Right lobe of liver (tissue), 6 donors: ENCODE measurements at places on chromosomes 2 and 18. TPM values are rescaled to one million over a fixed set of nuclear protein-coding genes. Genes with fewer than 3 reads are reported as not detected.
A peak's percentile ranks its signal among the peaks of the same experiment; 100 is the strongest.

- DNase-seq: no peak
Observed at GRCh38 chr18:48949050-48949605, 1.6 kb downstream of the SMAD7 start.

- DNase-seq: no peak
Observed at GRCh38 chr2:147464737-147465357, 380.0 kb upstream of the ACVR2A start.

DNA sequence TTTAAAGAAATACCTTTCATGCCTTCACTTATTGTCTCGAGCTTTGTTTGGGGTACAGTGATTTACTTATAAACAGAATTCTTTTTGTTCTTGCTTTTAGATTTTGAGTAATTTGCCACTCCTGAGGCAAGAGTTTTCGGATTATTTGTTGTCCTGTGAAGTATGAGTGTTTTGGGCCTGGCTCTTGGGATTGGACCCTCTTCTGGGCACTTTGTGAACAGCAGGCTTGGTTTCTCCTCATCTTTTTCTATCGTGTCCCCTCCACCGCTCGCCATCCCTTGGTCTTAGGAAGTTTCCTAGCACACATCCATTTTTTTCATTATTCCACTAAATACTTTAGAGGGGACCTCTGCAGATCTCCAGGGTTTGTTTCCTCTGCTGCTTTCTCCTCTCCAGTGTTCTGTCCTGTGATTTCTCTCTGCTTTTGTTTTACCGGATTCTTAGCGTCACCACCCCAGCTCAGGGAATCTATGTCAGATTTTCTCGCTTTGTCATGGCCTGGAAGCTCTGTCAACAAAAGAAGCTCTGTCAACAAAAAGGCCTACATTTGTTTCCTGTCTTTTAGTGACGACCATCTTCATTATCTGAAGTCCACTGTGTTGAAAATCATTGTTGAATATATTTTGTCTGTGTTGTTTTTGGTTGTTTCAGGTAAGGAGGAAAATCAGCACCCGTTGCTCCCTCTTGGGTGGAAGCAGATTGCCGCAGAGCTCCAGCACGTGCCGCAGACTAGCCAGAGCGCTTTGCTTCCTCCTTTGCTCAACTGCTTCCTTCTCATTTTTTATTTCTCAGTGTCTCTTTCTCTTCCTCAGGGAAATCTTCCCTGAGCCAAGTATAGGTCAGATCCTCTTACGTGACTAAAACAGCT, 27.8 kb downstream of the ANKRD62 start:
- no peak for DNase-seq

Gene SLC4A1AP
- 12.7 TPM for total RNA-seq

GRCh38 chr2:208722731-208723130, 316.1 kb downstream of the PTH2R start:
- DNase-seq: no peak

Gene CRACDL
- total RNA-seq: 0.12 TPM

GRCh38 chr2:200100027-200100426, 144.6 kb downstream of the MAIP1 start:
- no peak for DNase-seq

Gene RNF152
- 66.2 TPM for total RNA-seq

Gene DSC1
- total RNA-seq: not detected

Gene RANBP2
- total RNA-seq: 35.4 TPM

- no peak for DNase-seq
Observed at GRCh38 chr2:187312718-187313282, 135.3 kb downstream of the CALCRL start.

Gene PLGLB1
- total RNA-seq: 111 TPM

DNA sequence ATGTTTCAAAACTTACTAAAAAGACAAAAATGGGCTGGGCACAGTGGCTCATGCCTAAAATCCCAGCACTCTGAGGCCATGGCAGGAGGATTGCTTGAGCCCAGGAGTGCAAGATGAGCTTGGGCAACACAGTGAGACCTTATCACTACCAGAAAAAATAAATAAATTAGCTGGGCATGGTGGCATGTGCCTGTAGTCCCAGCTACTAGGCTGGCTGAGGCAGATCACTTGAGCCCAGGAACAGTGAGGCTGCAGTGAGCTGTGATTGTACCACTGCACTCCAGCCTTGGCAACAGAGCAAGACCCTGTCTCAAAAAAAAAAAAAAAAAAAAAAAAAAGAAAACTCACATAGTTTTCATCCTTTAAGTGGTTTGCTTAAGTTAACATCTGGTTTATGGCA, 6.4 kb downstream of the TSPYL6 start:
- no peak for DNase-seq

GRCh38 chr2:207772081-207772843, 2.6 kb upstream of the FZD5 start:
- no peak for DNase-seq

DNA sequence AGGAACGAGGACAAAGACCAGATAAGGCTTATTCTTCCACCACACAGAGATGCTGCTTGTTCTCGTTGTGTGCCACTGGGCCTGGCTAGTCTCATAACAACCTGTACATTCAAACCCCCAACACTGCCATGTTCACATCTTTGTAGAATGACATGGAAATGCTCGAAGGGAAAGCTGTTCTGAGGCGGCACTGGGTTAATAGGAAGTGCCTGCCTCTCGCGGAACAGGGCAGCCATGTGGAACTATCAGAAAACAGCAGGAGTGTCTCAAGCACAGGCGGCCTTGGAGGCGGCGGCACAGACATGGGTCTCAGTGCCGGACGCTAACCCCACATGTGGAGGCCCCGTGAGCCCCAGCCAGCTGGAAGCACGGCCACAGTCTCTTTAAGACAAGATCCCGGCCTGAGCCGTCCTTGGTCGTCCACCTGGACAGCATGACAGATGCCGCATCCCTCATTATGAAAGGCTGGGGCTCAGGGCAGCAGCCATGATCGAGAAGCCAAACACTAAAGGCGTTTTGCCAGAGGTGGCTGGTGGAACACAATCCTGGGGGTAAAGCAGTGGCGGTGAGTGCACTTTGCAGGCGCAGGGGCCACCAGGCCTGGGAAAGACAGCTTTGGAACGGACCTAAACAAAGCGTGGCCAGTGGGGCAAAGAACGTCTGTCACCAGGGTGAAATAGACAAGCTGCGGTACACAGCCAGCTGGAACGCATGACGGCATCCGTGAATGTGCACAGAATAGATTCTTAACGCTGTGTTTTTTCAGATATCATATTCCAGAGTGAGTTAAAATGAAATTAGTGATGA, 161.0 kb downstream of the HDAC4 start:
- DNase-seq: peak; percentile 83

- DNase-seq: no peak
Observed at GRCh38 chr2:66582104-66582986, 147.4 kb downstream of the MEIS1 start.

- no peak for DNase-seq
Observed at GRCh38 chr2:159217676-159218075, 68.8 kb downstream of the WDSUB1 start.

Gene ALPI
- total RNA-seq: 0.25 TPM

GRCh38 chr2:223510713-223511112, 91.4 kb downstream of the SCG2 start:
- no peak for DNase-seq

DNA sequence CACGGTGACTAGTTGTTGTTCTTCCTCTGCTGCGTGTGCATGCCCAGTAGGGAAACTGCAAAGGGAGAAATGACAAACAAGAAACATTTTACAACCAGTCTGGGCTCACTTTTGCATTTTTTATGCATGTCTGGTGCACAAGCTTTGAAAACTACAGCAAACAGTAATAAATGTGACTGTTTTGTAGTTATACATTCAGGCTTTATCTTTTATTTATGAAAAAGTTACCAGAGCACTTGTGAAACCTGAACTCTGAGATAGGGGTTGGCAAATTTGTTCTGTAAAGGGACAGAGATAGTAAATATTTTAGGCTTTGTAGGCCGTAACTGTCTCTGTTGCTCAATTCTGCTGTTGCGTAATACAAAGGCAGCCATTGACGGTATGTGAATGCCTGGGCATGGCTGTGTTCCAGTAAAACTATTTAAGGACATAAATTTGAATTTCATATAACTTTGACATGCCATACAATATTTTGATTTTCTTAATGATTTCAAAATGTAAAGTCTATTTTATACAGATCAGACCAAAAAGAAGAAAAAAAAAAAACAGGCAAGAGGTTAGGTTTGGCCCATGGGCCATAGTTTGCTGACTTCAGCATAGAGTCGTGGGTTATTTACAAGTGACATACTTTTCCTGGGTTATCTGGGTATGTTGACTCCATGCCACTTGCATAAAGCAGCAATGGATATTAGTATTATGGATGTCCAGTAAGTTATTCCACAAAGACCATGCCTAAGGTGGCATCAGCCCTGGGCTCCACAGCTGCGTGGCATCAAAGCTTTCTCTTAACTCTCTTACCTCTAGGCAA, 53.6 kb upstream of the EML6 start:
- DNase-seq: no peak

DNA sequence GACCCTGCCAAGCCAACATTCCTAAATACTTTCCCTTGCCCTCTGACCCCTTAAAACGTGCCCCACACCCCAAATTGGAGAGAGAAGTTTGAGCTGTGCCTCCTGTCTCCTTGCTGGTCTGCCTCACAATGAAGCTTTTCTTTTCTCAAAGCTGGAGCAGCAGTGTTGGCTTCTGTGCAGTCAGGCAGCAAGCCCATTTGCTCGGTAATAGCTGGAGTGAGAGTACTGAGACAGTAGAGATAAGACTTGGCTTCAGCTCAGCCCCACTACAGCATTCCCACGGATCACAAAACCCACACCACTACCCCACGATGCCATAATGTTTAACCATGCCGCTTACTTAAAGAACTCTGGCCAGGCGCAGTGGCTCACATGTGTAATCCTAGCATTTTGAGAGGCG, 73.0 kb downstream of the NCAPH start:
- DNase-seq: no peak

GRCh38 chr2:235500761-235501672, 7.2 kb downstream of the AGAP1 start:
- no peak for DNase-seq

- no peak for DNase-seq
Observed at GRCh38 chr18:63111671-63112402, 207.7 kb downstream of the BCL2 start.
